Type B pancreatic cell (in vitro differentiated cells): ENCODE measurements at places on chromosomes 6 and 20. TPM values are rescaled to one million over a fixed set of nuclear protein-coding genes. Genes with fewer than 3 reads are reported as not detected.
A peak's percentile ranks its signal among the peaks of the same experiment; 100 is the strongest.

Gene CLPSL2
- total RNA-seq: not detected in 2 replicates

DNA sequence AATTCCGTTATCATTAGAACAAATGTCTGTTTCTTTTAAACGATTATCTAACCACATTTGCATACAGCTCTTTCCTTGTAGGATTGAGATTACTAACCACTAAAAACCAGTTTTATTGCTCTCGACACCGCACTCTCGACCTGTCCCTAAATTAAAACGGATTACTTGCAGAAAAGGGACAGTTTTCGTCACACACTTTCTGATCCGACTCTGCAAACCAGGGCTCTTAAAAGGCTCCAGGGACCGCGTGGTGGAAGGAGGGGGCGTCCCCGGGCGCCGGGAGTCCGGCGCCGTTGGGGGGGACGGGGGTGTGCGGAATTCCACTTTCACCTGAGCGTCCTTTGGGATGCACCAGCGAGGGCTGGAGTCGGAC, 731 bp downstream of the MAK start:
- peak overlapping the region; percentile 90 for H3K4me3 ChIP-seq
- H3K27me3 ChIP-seq: peaks cover 52% of the 10 kb centered on the region
- no peaks in the 10 kb centered on the region for H3K36me3 ChIP-seq
- H3K27ac ChIP-seq: peak overlapping the region; percentile 60
- H3K4me1 ChIP-seq: no peaks in the 10 kb centered on the region

GRCh38 chr20:39453890-39454289, 491.7 kb downstream of the DHX35 start:
- peaks cover 8% of the 10 kb centered on the region for H3K27me3 ChIP-seq
- H3K4me1 ChIP-seq: peaks cover 8% of the 10 kb centered on the region
- DNase-seq: no peak
- H3K4me3 ChIP-seq: no peak overlapping the region
- H3K36me3 ChIP-seq: no peaks in the 10 kb centered on the region

- no peak overlapping the region for H3K27ac ChIP-seq
- H3K4me3 ChIP-seq: no peak overlapping the region
- peaks cover 10% of the 10 kb centered on the region for H3K27me3 ChIP-seq
- peaks cover 12% of the 10 kb centered on the region for H3K4me1 ChIP-seq
- H3K36me3 ChIP-seq: no peaks in the 10 kb centered on the region
Measured at GRCh38 chr6:125097186-125097585, 56.4 kb upstream of the TPD52L1 start.

- no peak overlapping the region for H3K27ac ChIP-seq
- no peak for DNase-seq
- peaks cover 14% of the 10 kb centered on the region for H3K27me3 ChIP-seq
- H3K4me1 ChIP-seq: peaks cover 4% of the 10 kb centered on the region
Measured at GRCh38 chr20:17457079-17457478, 74.1 kb downstream of the BFSP1 start.

GRCh38 chr6:36633915-36634314, 39.8 kb downstream of the SRSF3 start:
- no peaks in the 10 kb centered on the region for H3K27me3 ChIP-seq
- no peak overlapping the region for H3K4me3 ChIP-seq
- no peaks in the 10 kb centered on the region for H3K36me3 ChIP-seq
- H3K27ac ChIP-seq: peak overlapping the region; percentile 9
- H3K4me1 ChIP-seq: peaks cover 15% of the 10 kb centered on the region

GRCh38 chr6:148758492-148758891, 11.7 kb downstream of the UST start:
- H3K27me3 ChIP-seq: no peaks in the 10 kb centered on the region
- peaks cover 5% of the 10 kb centered on the region for H3K36me3 ChIP-seq
- peaks cover 24% of the 10 kb centered on the region for H3K4me1 ChIP-seq

DNA sequence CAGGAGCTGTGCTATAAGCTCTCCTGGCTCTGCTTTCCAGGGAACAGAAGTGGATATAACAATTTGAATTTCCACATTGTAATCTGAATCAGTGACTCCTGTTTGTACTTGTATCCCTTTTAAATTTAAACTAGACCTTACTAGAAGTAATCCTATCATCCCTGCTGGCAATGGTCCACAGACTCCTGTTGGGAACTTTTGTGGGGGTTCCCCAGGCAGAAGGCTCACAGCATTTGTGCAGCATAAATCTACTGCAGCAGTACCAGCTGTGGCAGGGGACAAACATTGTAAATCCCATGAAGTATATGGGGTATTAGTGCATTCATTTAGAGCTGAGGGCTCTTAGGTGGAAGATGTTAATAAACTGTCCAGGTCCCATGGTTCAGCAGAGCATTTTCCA, 12.0 kb upstream of the PDCD2 start:
- no peaks in the 10 kb centered on the region for H3K4me1 ChIP-seq
- peaks cover 28% of the 10 kb centered on the region for H3K27me3 ChIP-seq
- no peak overlapping the region for H3K4me3 ChIP-seq
- no peak overlapping the region for H3K27ac ChIP-seq

DNA sequence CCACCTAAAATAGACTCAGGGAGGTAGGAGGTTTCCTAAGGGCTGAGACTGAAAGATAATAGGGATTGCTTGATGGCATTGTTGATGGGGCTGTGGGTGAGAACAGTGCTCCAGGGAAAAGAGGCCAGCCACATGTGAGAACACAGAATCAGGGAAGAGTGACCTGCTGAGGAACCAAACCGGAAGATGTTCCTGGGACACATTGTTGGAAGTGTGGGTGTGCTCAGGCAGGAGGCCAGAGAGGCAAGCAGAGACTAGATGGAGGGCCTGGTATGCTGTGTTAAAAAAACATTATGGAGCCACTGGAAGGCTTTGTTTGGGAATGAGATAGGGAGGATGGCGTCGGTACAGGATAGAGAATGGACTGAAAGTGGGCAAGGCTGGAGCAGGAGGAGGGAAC, 23.3 kb downstream of the RNF144B start:
- H3K36me3 ChIP-seq: peaks cover 3% of the 10 kb centered on the region
- H3K27me3 ChIP-seq: no peaks in the 10 kb centered on the region
- H3K4me1 ChIP-seq: peaks cover 6% of the 10 kb centered on the region
- no peak overlapping the region for H3K4me3 ChIP-seq

GRCh38 chr6:3231247-3232016, 4.0 kb upstream of the TUBB2B start:
- H3K36me3 ChIP-seq: no peaks in the 10 kb centered on the region
- H3K4me3 ChIP-seq: peak overlapping the region; percentile 96
- peak overlapping the region; percentile 88 for H3K27ac ChIP-seq
- peaks cover 40% of the 10 kb centered on the region for H3K4me1 ChIP-seq
- peak; percentile 86 for DNase-seq
- peaks cover 63% of the 10 kb centered on the region for H3K27me3 ChIP-seq
